ENCODE measurements at places on chromosomes 7 and 10.

DNA sequence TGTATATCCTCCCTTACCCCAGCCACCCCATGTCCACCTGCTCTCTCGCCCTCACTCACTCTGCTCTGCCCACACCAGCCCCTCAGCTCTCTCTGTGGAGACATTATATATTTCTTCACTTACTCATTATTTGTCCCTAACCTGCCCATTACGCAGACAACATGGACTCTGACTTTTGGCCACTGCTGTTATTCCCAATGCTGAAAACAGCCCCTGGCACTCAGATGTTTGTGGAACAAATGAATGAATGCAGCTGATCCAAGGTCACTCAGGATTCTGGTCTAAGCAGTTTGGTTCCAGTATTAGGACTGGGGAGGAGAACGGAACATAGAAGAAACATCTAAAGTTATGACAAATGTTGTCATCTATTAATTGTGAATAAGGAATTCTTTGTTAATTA is 26.7 kb downstream of the GNA12 start:
- DNase-seq = no peak

- DNase-seq = peak; percentile 39
Measured at GRCh38 chr7:96330193-96330592, 8.3 kb upstream of the SLC25A13 start.

DNA sequence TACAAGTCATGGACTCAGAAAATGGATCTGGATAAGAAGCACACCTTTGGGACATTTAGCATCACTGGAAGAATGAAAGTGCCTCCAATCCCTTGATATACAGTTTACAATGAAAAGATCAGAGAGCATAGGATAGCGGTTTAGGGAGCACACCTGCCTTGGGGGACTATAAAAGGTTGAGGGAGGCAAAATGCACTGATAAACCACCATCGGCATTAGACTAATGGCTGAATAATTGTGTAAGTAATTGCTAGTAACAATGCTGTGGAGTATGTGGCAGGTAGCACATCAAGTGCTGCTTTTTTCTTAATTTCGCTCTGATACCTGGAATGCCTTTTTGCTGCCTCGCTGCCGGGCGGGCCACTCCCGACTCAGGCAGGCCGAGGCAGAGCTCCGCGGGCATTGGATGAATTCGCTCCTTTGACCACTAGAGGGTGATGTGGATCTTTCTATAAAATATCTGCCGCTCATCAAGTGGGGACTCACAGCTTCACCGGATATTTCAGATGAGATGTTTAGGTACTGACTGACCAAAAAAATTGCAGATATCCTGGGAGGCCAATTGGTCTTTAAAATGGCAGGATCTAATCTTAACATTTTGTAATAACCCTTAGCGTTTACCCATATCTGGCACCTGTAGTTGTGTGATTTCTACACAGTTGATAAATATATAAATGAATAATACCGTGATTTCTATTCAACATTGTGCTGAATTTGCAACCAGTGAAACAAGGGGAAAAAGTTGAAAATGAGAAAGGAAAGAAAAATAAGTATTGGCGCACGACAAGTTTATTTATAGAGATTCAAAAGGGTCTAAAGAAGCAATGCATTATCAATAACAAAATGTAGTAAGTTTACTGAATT is 116.8 kb upstream of the PRSS1 start:
- DNase-seq = no peak

GRCh38 chr7:45969940-45970339 is 48.9 kb upstream of the IGFBP3 start:
- DNase-seq = no peak

- no peak for DNase-seq
Measured at GRCh38 chr7:34973400-34973760, 63.9 kb downstream of the DPY19L1 start.

- no peak for DNase-seq
Measured at GRCh38 chr10:70678757-70679489, 6.6 kb downstream of the ADAMTS14 start.

GRCh38 chr7:6256677-6257535 is 15.5 kb downstream of the CYTH3 start:
- no peak for DNase-seq

DNA sequence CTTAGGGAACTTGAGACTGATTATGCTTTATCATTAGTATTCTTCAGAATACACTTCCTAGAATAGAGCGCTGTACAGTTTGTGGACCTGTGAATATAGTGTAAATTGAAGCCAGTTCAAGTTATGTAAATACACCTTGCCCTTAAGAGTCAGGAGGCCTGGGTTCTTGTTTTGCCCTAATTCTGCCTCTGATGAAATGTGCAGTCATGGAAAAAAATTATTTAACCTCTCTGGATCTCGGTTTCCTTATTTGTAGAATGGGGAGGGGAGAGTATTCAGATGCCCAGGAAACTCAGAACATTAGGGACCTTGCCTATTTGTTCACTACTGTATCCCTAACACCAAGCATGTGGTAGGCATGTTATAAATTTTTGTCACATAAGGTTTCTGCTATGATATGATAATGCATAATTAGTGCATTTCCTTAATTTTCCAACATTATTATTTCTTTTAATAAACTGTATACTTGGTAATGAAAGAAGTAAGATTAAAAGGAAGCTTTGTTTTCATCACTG is 1.3 kb downstream of the EXOC6 start:
- DNase-seq = no peak

DNA sequence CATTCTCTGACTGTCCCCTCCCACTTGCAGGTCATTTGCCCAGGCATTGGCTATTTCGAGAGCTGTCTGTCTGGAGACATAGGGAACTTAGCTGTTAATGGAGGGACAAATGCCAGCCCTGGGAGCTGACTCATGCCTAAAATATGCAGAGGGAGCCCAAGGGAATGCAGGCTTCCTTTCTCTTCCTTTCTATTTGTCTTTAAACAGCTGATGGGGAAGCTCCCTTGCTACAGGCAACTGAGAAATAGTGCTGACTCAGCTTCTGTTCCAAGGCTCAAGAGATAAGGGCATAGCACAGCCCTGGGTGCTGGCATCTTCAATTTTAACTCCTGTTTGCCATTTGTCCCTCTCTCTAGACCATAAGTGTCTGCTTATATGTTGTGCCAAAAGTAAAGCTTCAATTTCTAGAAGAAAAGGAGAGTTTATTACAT is 82.7 kb upstream of the C1GALT1 start:
- peak; percentile 75 for DNase-seq

- DNase-seq = no peak
Measured at GRCh38 chr7:151387161-151388006, 22.5 kb downstream of the WDR86 start.

DNA sequence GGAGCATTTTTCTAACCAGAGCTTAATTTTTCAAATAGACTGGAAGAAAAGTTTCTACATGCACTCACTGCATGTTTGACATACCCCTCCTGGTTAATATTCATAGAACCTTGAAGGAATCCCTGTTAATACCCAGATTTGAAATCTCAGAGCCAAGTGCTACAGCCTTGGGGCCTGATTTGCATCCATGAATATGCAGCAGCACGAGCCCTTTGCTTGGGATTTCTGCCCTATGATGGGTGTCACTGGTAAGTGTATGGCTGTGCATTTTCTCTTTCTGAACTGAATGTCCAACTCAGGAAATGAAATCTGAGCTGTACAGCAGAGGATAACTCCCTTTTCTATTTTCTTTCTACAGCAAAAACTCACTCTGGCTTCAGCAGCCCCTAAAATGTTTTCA is 1157.5 kb downstream of the XPNPEP1 start:
- no peak for DNase-seq

DNA sequence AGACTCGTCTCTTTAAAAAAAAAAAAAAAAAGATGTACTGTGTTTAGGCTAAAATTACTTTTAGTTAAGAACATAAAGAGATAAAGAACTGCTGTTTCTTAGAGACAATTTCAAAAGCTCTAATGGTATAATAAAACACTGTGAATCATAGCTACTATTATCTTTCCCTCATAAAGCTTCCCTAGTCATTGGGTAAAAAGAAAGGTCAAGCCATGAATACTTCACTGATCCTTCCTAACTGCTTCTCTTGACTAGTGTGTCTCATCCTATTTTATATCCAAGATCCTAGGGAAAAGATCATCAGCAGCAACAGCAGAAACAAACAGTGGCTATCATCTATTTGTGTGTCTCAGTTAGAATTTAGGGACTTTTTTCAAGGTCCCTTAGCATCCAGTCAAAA is 10.5 kb downstream of the YME1L1 start:
- DNase-seq = no peak

GRCh38 chr10:14604181-14605142 is 170.2 kb downstream of the FAM107B start:
- DNase-seq = no peak

Data from urinary bladder (tissue), 4 donors.